ENCODE measurements at places on chromosomes 1 and 21. TPM values are rescaled to one million over a fixed set of nuclear protein-coding genes. Genes with fewer than 3 reads are reported as not detected.

DNA sequence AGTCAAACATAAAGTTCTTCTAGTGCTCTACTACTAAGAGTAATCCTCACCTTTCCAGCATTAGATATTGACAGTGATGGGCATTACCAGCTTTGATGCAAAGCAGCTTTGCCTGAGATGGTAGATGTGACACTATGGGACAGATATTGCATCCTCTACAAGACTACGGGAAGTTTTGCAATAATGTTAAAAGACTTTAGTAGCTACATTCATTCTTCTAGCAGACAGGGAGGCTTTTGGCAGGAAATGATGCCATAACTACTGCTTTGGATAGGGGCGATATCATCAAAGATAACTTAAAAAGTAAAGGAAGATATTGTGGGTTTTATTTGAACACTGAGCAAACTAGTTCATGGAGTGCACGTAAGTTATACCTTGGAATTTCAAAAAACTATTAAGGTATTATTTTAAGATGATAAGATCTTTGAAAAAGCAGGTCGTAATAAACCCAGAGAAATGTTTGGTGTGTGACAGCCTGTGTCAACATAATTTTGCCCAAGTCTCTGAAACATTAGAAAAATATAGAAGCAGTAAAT, 368.3 kb upstream of the TMPRSS15 start:
- H3K36me3 ChIP-seq = no peaks in the 10 kb centered on the region
- no peak for DNase-seq
- no peak overlapping the region for H3K27ac ChIP-seq
- H3K4me3 ChIP-seq = no peak overlapping the region

Gene INTS7
- 7.5 TPM for total RNA-seq

Gene GLMN
- total RNA-seq = 5.6 TPM

Gene TFF1
- total RNA-seq = not detected

Gene FAM167B
- 2.1 TPM for total RNA-seq

Gene NBPF10
- total RNA-seq = 0.89 TPM

Gene CD53
- total RNA-seq = 7.0 TPM

Measured in right atrium auricular region (tissue), 2 donors.